Kidney (tissue), 22 donors: ENCODE measurements at places on chromosomes 16 and 17. TPM values are rescaled to one million over a fixed set of nuclear protein-coding genes. Genes with fewer than 3 reads are reported as not detected.

GRCh38 chr17:67435122-67435521, 58.0 kb downstream of the PITPNC1 start:
- no peak for DNase-seq

The RAB26 gene
- total RNA-seq, result 1.5 TPM

The MARF1 gene
- total RNA-seq, result 80.7 TPM

DNA sequence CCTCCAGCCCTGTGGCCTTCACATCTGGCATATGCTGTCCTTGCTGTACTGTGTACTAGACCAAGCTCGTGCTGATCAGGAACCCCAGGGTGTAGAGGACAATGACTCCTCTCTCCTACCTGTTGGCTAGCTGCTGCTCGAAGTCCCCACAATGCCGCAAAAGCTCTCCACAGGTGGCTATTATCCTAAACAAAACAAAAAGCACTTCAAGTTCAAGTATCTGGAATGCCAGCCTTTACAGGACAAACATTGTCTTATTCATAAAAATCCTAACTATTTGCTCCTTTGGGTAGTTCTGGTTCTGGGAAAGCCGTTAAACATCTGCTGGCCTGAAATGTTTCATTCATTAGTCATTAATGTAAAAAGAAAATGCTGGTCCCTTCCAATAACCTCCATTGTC, 42.8 kb downstream of the COG7 start:
- no peak for DNase-seq

The PDP2 gene
- 9.2 TPM for total RNA-seq

The MT1G gene
- total RNA-seq, result 33.6 TPM

The KRTAP2-3 gene
- total RNA-seq, result 0.28 TPM
